Motor neuron (in vitro differentiated cells): ENCODE measurements at places on chromosomes 2 and 18. TPM values are rescaled to one million over a fixed set of nuclear protein-coding genes. Genes with fewer than 3 reads are reported as not detected.

DNA sequence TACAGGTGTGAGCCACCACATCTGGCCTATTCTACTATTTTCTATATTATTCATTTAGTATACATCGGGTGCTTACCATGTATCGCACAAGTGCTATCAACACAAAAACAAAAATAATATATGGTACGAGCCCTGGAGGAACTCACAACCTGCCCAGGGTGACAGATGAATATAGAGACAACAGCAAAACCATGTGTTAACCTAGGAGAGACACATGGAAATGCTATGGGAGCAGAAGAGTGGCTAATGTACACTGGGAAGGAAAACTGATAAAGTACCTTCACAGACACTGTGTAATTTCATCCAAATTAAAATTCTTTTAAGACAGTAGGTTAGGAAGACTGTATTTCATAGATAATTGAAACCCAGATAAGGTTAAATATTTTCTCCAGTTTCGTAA, 3.9 kb downstream of the SF3B6 start:
- no peak for ATAC-seq

Gene FOXI3
- 0.45 and 0.86 TPM in 2 replicates for total RNA-seq

DNA sequence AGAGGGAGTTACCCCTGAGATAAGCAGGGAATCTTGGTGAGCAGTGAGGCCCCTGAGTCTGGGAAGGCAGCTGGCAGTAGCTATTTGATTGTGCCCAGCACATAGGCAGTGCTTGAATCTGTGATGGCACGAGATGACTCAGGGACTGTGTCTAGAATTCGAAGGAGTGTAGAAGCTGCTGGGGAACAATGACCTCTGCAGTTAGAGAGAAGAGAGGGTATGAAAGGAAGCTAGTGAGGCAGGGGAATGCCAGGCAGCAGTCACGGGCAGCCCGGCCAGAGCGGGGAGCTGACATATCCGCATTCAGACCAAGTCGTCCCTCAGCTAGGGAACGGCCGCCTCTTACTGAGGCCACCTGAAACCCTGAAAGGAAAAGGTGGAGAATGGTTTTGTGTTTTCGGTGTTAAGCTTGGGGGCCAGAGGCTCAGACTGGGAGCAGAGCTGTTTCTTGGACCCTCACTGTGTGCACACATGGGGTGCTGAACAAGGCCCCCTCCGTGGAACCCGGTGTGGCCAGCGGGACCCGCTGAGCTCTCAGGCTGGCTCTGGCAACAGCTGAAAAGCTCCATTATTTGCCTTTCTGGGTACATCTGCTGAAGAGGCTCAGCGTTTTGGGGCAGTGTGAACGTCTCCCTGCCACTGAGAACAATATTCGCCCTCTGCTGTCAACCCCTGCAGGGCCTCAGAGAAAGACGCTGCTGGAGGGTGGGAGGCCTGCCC, 32.9 kb downstream of the ARHGEF4 start:
- ATAC-seq = peak; percentile 72

DNA sequence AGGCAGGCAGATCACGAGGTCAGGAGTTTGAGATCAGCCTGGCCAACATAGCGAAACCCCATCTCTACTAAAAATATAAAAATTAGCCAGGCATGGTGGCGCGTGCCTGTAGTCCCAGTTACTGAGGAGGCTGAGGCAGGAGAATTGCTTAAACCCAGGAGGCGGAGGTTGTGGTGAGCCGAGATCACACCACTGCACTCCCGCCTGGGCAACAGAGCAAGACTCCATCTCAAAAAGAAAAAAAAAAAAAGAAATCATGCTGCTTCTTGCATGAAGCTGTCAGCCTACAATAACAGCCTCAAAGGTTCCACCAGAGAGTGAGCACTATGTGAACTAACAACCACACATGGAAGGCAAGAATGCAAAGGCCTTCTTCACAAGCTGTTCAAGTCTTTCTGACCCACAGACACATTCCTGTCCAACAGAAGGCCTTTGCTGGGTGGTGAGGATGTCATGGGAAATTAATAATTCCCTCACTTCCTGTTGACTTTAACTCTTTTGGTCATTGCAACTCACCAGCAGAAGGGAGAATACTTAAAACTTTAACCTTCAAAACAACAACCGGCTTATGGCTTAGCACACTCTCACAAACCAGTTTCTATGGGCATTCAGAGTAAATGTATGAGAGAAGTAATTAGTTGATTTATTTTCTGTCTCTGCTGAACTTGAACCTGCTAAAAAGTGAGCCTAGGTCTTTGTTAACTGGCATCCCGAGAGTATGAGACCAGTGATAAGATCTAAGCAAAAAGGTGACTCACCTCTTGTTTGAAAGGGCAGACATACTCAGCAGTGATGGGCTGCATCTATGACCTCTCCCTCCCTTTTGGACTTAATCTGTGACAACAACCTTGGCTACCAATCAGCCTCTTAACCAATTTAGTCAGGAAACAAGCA, 11.8 kb downstream of the PLEKHM3 start:
- no peak for ATAC-seq

Gene RFX8
- 0.25 and 0.82 TPM in 2 replicates for total RNA-seq

DNA sequence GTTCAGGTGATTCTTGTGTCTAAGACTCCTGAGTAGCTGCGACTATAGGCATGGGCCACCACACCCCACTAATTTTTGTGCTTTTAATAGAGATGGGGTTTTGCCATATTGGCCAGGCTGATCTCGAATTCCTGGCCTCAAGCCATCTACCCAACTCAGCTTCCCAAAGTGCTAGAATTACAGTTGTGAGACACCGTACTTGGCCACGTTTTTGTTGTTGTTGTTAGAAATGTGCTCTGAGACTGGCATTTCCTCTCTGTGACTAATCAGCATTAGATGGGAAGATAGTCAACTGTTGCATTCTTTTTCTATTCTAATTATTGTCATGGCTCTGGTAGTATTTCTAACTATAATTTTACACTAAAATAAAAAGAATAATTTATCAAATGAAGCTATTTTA, 191.7 kb downstream of the CAMKMT start:
- ATAC-seq = no peak

Gene C1QL2
- 0.21 TPM in 1 of 2 replicates, not detected in the other for total RNA-seq

GRCh38 chr2:204824751-204825453, 279.6 kb downstream of the PARD3B start:
- ATAC-seq = peak; percentile 80

Gene PRKAG3
- 0.16 TPM in 1 of 2 replicates, not detected in the other for total RNA-seq

Gene PKDCC
- total RNA-seq = 140 and 146 TPM in 2 replicates

GRCh38 chr2:32977228-32977758, 30.5 kb downstream of the LTBP1 start:
- no peak for ATAC-seq

- no peak for ATAC-seq
These were observed 63.9 kb downstream of the MDH1 start for GRCh38 chr2:63652652-63652985.

DNA sequence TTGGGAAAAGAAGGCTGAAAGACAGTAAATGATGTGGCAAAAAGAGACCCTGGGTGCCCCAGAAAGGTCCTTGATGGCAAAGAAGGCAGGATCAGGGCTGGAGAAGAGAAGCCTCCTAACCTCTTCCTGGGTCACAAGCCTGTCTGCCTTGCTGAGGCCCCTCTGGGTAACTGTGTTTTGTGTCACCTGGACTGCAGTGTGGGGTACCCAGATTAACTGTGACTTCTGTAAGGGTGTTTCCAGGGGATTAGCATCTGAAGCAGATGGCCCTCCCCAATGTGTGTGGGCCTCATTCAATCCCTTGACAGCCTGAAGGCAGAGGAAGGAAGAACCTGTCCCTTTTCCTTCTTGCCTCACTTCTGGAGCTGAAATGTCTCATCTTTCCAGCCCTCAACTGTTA, 35.6 kb upstream of the APCDD1 start:
- no peak for ATAC-seq

Gene ZNF2
- total RNA-seq = 3.8 and 5.9 TPM in 2 replicates

DNA sequence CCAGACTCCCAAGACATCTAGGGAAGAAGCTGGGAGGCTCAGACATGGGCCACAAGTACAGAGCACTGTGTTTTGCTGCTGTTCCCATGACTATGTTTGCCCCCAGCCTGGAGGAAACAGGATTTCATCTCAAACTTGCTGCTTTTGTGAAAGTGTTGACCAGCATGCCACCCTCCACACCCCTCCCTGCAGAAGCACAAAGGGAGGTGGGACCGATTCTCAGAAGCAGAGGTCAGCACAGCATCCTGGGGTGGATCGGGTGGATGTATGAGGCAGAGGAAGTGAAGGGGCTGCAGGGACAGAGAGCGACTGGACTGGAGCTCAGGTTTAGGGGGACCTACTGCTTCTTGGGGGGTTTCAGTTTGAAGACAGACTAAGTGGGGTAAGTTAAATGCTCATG, 209.2 kb downstream of the ZNF516 start:
- ATAC-seq = no peak

GRCh38 chr2:36238106-36238505, 117.5 kb upstream of the CRIM1 start:
- ATAC-seq = no peak

DNA sequence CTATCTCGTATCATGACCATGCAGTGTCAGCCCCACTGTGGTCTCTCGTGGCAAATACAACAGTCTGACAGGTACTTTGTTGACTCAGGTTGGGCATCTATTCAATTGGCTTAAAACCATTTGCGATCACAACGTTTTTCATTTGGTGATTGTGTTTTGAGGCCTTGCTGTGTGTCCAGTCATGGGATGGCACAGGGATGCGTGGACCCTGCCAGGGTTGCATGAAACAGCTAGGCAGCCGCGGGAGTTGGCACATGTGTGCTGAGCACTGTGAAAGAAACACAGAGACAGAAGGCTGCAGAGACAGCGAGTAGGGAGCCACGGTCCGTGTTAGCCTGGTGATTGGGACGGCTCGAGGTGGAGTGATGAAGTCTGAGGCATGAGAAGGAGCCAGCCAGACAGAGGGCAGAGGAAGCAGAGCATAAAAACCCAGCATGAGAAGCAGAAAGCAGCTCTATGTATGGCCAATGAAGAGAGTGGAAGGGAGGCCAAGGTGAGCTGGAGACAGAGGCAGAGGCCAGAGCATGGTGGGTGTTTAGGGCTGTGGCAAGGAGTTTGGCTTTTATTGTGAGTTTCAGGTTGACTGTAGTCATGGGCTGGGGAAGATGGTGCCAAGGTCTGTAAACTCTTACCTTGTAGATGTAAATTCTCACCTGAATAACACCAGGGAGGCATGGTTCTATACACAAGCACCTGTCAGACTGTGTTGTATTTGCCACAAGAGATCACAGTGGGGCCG, 31.8 kb upstream of the IL1R1 start:
- no peak for ATAC-seq

DNA sequence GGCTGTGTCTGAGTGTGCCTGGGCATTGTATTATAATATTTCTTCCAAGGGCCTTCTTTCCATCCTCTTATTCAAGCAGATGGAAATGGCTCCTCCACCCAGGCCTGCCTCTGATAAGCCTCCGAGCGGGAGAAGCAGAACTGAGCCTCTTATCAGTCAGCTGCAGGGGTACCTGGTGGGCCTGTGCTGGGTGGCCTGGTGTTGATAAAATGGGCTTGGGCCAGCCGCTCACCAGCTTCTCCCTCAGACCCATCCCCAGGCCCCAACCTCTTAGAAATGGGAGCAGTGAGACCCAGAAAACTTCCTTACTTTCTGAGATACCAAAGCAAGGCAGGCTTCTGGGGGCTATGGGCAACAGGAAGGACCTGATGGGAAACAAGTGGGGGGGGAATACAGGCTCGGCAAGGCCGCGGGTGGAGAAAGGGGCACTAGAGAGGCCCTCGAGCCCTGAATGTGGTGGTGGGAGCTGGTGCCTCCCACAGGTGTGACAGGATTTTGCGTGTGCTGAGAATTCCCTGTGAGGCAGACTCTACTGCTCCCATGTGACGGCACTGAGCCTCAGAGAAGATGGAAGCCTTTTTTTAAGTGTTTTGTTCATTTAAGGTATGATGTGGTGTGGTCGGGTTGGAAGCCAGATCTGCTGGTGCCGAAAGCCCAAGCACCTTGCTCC, 18.3 kb downstream of the GYPC start:
- no peak for ATAC-seq

DNA sequence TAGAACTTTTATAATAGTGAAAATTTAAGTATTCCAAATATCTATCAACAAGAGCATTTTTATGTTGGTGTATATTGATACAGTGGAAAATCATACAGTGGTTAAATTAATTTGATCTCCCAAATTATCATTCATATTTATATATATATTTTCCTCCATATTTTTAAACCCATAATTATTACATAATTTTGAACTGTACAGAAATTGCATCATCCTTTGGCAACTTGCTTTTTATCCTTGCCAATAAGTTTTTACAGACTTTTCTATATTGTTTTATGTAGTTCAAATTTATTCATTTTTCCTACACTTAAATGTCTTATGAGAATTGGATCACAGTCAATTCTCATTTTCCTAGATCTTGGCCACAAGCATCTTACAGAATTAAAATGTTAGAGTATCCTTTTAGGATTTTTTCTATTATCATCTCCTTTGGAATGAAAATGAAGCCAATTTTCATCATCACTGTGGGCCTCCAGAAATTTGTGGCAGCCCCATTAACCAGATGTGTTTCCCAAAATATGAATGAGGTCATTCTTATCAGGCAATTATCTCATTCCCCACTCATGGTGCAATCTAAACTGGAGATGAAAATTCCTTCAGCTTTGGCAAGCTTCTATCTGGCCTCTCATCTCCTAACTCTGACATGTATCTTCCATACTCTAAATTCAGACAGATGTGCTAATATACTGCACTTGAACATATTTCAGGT, 94.2 kb upstream of the DLGAP1 start:
- ATAC-seq = no peak

DNA sequence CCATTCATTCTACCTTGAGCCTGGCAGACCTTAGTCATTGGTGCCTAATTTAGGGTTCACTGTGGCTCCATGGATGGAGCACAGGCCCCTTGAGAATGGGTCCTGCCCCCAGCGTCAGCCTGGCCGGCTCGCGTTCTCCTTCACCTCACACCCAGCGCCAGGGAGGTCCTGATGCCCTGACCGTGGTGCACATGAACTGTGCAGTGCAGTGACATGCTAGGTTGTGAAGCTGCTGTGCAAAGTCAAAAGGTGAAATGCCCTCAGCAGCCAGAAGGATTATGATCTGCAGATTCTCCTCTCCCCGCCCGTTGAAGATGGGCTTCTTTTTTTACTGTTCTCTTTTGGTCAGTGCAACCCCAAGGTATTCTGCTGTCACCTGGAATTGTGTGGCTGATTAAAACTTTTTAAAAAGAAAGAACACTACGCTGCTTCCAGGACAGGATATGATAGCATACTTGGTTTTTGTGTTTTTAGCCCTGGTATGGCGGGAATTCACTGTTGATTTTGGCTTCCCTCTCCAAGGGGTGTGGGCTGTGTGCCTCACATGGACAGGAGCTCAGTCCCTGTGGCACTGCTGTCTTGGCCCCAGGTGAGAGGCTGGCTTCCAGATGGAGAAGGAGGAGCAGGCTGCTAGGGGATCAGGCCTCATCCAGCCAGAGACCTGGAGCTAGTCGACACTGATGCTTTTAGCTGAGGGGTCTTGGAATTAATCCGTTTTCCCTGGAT, 49.4 kb upstream of the MCFD2 start:
- ATAC-seq = no peak
